ENCODE measurements at places on chromosomes 7 and 10.

DNA sequence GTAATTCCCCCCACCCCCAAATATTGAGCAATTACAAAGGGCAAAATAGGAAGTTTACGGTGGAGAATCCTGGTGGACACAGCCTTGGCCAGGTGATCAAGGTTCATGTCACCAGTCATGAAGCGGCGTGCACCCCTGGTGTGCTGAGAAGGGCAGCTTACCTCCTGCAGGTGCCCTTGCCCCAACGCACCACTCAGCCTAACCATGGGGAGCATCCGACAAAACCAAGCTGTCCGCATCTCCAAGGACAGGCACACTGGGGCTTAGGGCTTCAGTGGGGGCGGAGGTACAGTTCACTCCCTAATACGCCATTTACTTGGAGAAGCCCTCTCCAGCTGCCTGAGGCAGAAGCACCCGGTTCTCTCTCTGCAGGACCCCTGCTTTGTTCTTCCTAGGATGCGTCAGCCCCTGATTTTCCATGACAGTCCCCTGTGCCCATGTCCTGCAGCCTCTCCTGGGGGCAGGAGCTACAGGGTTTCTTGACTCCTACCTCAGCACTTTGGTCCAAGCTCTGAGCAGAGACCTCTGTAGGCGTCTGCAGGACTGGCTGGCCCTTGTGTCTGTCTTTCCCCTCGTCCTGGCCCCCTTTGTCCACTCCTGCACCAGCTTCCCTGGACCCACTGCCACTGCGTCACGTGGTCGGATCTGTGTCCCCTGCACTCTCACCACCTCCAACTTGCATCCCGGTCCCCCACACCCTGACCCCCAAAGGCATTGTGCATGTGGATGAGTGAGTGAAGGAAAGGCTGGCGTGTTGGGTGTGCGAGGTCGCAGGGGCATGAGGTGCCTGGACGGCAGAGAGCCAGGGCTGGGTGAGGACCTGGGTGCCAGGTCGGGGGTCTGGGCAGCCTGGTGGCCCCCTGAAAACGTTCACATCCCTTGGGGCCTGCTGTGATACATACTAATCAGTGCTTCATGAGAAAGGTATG, 113.7 kb downstream of the LHPP start:
- no peak for DNase-seq

DNA sequence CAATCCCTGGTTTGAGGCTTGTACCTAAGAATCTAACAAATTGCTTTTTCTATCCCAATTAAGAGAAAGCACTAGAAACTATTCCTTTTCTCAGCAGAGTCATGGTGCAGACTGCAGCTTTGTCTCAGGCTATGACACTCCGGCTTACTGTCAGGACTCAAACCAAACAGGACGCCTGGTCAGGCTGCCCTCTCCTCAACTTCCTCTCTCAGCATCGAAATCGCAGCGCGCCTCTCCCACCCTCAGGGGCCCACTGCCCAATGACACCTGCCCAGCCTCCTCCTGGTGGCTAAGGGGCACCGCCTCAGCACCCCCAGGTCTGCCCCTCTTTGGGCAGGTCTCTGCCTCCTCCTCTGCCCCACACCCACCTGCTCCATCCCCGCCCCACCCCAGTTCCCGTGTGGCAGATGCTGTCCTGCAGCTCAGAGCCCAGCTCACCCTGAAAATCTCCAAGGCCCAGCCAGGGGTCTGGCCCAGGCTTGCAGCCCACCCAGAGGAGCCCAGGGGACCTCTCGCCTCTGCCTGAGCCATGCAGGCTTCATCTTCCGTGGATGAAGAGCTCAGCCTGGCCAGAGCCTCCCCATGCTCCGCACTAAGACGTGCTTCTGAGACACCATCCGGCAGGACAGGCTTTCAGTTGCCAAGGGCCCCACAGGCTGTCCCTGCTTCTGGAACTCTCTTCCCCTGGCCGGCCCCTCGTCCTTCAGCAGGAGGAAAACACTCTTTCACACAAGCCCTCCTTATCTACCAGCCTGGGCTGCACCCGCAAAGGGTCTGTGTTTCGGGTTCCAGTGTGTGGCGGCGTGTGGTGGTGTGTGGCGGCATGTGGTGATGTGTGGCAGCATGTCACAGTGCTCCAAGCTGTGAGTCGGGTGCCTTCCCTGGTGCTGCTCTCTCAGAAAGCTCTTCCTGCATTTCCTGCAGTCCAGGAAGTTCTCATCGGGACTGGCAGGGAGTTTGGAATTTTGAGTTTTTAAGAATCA, 16.4 kb upstream of the PTPRN2 start:
- no peak for DNase-seq

DNA sequence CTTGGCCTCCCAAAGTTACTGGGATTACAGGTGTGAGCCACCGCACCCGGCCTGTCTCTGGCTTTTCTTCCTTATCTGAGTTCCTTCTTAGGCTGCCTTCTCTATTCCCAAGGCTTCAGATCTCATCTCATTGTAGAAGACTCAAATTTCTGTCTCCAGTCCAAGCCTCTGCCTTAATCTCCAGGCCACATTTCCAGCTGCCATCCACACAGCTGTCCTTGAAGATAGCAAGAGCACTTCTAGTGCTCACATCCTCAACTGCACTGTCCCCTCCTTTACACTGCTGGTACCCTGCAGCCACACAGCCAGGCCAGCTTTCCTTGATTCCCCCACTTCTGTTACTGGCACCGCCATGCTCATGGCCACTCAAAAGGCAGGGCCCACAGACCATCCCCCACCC, 35.6 kb downstream of the POLL start:
- no peak for DNase-seq

GRCh38 chr10:22250897-22251660, 33.3 kb upstream of the EBLN1 start:
- no peak for DNase-seq

DNA sequence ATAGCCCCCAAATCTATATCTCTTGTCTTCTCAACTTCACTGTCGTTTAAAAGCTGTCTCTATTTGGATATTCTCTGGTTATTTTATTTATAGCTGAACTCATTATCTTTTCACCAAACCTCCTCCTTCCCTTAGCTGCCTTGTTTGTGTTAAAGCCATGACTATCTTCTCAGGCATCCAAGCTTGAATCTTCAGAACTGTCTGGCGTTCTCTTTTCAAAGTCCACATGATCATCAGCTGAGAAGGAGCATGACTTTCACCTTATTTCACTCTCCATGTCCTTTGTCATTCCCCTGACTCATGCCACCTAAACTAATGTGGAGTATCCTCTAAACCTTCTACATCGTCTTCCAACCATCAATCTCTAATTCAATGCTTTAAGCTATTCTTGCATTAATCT, 5.7 kb upstream of the GLCCI1 start:
- no peak for DNase-seq
